ENCODE measurements at places on chromosomes 7 and 10.

DNA sequence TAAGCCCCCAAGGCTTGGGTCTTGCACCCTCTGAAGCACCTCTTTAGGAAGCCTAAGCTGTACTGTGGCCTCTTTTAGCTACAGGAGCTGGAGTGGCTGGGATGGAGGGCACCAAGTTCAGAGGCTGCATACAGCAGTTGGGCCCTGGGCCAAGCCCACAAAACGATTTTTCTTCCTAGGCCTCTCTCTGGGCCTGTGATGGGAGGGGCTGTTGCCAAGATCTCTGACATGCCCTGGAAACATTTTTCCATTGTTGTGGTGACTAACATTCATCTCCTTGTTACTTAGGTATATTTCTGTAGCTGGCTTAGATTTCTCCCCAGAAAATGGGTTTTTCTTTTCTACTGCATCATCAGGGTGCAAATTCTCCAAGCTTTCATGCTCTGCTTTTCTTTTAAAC, 375.7 kb upstream of the NPSR1 start:
- DNase-seq = no peak

DNA sequence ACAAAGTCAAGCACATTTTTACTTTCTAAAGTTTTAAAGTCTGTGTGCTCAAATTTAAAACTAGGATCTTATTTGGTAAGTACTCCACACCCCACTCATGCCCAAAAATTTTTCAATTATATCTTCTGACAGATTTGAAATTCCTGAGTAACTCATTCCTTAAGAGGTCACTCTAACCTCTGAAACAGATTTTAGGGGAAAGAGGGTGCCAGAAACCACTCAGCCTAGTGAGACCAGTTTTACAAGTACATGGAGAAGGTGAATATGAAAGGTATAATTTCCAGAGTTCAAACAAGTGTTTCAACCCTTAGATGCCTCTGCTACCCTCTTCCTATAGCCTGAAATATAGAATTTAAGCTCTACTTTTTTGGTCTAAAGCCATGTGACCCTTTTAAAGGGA, 79.2 kb downstream of the C7orf25 start:
- DNase-seq = no peak

- DNase-seq = no peak
Observed at GRCh38 chr10:21184984-21185383, 287.9 kb upstream of the NEBL start.

DNA sequence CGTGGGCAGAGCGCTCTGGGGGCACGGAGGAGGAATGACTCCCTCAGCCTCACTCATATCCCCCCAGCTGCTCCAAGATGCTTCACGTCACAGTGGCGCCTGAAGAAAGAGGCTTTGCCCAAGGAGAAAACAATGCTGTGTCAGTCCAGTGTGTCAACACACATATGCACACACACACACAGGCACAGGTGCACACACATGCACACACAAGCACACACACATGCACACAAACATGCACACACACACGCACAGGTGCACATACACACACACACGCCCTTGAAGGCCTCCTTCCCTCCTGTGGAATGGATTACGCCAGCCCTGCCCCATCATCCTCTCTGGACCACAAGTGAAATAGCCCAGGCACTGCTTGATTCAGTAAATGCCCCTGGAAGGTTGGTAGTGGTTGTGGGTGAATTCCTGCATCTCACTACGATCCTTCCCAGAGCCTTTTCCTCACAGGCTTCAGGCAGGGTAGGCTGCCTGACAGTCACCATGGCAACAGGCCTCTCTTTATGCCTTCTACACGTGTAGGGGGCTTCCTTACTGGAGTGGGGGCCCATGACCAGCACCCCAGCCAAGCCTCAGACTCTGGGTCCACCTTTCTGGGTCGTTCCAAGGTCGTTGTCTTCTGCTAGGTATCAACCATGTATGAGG, 371.5 kb upstream of the PODXL start:
- no peak for DNase-seq

GRCh38 chr7:964401-965231, 10.1 kb upstream of the ADAP1 start:
- peak; percentile 74 for DNase-seq

GRCh38 chr7:116706668-116707126, 34.7 kb downstream of the MET start:
- DNase-seq = peak; percentile 65

DNA sequence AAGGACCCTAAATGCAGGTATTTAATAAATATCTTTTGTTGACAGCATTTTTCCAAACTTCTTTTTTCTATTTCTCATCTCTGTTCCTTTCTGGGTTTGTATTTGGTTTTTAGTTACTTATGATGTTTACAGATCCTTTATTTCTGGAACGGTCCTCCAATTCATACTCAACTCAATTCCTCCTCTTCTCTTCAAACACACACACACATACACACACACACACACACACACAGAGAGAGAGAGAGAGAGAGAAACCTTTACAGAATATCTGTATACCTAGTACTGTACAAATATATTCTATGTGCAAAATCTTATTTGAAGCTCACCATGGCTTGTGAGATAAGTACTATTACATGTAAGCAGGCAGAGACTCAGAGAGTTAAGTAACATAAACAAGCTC, 21.6 kb upstream of the GOT1 start:
- DNase-seq = no peak

DNA sequence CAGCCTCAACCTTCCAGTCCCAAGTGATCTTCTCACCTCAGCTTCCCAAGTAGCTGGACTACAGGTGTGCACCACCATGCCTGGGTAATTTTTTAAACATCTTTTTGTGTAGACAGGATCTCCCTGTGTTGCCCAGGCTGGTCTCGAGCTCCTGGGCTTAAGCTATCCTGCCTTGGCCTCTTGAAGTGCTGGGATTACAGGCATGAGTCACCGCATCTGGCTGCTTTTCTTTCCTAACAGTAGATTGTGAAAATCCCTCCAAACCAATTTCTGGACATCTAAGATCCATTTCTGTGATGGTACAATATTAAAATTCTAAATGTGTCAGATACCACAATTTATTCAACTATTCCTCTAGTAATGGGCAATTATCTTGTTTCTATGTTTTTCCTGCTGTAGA, 38.7 kb downstream of the RAB18 start:
- DNase-seq = peak; percentile 40

- DNase-seq = no peak
Observed at GRCh38 chr10:66234872-66235271, 691.0 kb upstream of the LRRTM3 start.

- peak; percentile 84 for DNase-seq
Observed at GRCh38 chr7:22601812-22602565, 102.0 kb upstream of the STEAP1B start.

GRCh38 chr7:128154504-128154903, 86.6 kb upstream of the LEP start:
- no peak for DNase-seq

- no peak for DNase-seq
Observed at GRCh38 chr7:144436500-144436899, 33.0 kb upstream of the NOBOX start.

DNA sequence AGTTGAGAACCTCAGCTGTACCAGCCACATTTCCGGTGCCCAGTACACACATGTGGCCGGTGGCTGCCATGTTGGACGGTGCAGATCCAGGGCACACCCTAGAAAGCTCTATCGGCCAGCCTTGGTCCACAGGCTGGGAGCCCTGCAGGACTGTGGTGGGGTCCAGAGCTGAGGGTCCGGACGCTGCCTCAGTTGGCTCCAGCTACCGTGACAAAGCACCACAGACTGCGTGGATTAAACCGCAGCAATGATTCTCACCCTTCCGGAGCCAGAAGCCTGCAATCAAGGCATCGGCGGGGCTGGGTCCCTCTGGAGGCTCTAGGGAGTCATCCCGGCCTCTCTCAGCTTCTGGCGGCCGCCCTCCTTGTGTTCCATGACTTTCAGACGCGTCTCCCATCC, 50.1 kb downstream of the PDGFA start:
- DNase-seq = no peak

GRCh38 chr7:69808391-69808790, 210.1 kb downstream of the AUTS2 start:
- DNase-seq = no peak

Measured in fibroblast of skin of back (primary cell).